ENCODE measurements at places on chromosomes 1 and 21. TPM values are rescaled to one million over a fixed set of nuclear protein-coding genes. Genes with fewer than 3 reads are reported as not detected.

The SDC3 gene
- total RNA-seq = 0.49 TPM

The TNFRSF8 gene
- not detected for total RNA-seq

The C21orf91 gene
- total RNA-seq = 7.8 TPM

The SH2D5 gene
- total RNA-seq = 1.7 TPM

The GSTM1 gene
- not detected for total RNA-seq

The RAP1GAP gene
- 11.9 TPM for total RNA-seq

The NIBAN1 gene
- not detected for total RNA-seq

The PROK1 gene
- not detected for total RNA-seq

- DNase-seq = peak; percentile 57
These were observed 28.3 kb downstream of the DEGS1 start for GRCh38 chr1:224211206-224211962.

DNA sequence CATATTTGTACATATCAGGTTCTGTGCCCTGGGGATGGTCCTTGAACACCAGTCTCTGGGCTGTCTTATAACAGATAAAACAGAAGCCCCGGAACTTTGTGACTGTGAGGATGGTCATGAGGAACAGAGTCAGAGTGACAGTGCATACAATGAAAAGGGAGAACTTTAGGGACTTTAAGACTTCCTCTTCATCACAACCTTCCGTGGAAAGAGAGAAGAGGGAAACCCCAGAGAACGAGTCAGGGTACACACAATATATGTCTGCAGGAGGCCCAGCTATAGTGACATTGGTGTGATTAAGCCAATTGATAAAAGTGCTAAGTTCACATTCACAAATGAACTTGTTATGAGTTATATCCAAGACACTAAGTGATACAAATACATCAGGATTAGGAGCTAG is 32.1 kb downstream of the TLR5 start:
- DNase-seq = no peak

GRCh38 chr1:195373856-195374255 is 1234.4 kb downstream of the KCNT2 start:
- DNase-seq = no peak

GRCh38 chr1:203625628-203626019 is 1.0 kb upstream of the ATP2B4 start:
- DNase-seq = peak; percentile 16

- DNase-seq = peak; percentile 54
These were observed 90.0 kb downstream of the NOS1AP start for GRCh38 chr1:162159515-162159914.

- no peak for DNase-seq
These were observed 35.1 kb upstream of the EYA3 start for GRCh38 chr1:28123461-28123961.

- no peak for DNase-seq
These were observed 8.0 kb upstream of the YBX1 start for GRCh38 chr1:42674214-42674613.

- DNase-seq = no peak
These were observed 24.7 kb downstream of the SCCPDH start for GRCh38 chr1:246748867-246749266.

GRCh38 chr1:8285965-8286364 is 31.9 kb upstream of the SLC45A1 start:
- DNase-seq = no peak

- DNase-seq = peak; percentile 17
These were observed at the start of gene ASAP3 for GRCh38 chr1:23483321-23484252. Gene ASAP3 (minus strand): TSS chr1:23484179. CDS start chr1:23484133, 46 bp downstream.

- no peak for DNase-seq
These were observed 293.5 kb downstream of the PTPRU start for GRCh38 chr1:29529677-29530278.

DNA sequence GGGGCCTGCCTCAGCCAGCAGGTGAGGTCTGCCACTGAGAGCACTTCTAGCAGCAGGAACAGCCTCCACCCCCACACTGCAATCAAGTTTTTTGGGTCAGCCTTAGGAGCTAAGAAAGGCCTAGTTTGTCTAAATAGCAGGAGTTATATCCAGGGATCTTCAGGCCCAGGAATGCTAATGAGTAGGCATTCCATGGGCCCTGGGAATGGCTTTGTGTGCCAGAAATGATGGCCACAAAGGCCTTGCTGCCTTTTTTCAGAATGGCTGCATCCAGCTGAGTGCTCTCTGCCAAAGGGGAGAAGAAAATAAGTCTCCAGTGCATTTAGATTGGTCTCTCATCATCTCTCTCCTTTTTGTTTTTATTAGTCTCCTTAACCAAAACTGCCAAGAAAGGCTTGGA is 2.8 kb downstream of the MRTO4 start:
- DNase-seq = no peak

DNA sequence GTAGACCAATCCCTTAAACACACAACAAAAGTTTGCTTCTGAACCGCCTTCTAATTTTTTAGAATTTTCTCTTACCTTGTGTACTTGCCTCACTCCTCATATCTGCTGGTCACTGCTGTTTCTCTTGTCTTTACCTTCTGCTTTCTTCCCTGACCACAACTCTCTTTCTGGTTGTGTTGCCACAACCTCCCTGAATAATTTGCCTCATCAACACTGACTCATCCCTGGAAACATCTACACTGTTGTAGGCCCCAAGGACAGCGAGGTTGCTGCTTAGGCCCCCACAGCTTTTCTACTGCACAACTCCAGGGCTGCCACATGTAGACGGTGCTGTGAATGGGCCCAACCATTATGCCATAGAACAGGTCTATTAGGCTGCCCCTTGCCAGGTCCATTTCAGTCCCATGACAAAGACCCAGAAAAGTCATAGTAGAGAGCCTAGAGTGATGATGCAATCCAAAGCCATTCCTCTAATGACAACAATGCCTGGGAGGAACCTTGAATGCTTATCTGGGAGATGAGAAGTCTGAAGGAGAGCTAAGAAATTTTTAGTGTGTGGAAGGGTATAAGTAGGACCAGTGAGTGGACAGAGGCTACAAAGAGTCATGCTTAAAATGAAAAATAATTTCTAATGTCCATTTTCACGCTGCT is 36.6 kb upstream of the LCE5A start:
- no peak for DNase-seq

DNA sequence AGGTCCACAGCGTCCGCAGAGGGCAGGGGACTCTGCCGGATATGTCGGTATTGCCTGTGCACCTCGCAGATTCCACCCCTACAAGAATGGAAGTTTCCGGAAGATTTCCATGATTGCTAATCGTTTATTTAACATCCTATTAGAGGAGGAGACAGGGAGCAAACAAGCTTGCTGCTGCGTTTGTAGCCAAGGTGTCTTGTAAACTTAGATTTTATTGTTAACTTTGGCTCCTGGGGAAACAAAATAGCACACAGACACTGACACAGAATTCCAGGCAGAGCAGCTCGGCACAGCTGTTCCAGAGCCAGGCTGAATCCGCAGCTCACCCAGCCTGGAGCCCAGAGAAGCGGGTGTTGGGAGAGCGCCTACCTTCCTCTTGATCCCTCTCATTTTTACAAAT is 75.7 kb downstream of the AJAP1 start:
- no peak for DNase-seq

GRCh38 chr1:152251391-152251790 is 27.4 kb upstream of the HRNR start:
- DNase-seq = no peak

DNA sequence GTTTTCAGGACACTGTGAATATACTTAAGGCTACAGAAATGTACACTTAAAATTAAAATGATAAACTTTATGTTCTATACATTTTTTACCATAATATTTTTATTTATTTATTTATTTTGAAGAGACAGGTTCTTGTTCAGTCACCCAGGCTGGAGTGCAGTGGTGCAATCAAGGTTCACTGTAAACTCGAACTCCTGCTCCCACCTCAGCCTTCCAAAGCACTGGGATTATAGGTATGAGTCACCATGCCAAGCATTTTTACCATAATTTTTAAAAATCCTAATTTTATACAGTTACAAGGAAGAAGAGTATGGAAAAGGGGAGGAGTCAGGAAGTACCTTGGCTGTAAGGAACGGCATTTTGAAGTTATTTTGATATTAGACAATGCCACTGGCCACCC is 23.6 kb upstream of the ANGPTL3 start:
- DNase-seq = peak; percentile 6

GRCh38 chr1:23563755-23564374 is 4.6 kb upstream of the ID3 start:
- DNase-seq = peak; percentile 93

GRCh38 chr1:231676487-231676886 is 49.9 kb downstream of the DISC1 start:
- DNase-seq = no peak

- DNase-seq = no peak
These were observed 22.8 kb downstream of the NEK7 start for GRCh38 chr1:198179556-198179981.

GRCh38 chr1:163201906-163202305 is 810 bp downstream of the RGS5 start:
- DNase-seq = no peak

GRCh38 chr1:223479718-223480425 is 86.7 kb downstream of the CCDC185 start:
- DNase-seq = no peak

DNA sequence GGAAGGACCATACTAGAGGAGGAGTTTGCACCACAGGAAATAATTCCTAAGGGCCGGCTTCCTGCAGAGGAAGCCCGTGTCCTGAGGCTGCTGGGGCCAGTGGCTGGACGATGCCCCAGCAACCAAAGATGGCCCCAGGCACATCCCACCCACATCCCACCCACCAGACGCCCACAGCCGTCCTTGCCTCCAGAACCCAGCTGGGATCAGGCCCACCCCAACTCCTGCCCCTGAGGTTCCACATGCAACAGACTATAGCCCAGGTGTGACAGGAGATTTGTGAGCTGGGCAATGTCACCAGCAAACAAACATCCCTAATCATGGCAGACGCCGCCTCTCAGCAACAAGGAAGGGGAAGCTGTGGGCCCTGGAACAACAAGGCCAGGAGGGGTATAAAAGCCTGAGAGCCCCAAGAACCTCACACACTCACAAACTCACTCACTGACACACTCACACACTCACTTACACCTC is at the start of gene KRTAP10-9:
KRTAP10-9 (plus strand) TSS at position 421 of the 471 bp plus-strand sequence. CDS start 79 bp downstream, outside the sequence.
- DNase-seq = no peak

GRCh38 chr1:5191470-5191869 is 537.1 kb downstream of the AJAP1 start:
- no peak for DNase-seq

DNA sequence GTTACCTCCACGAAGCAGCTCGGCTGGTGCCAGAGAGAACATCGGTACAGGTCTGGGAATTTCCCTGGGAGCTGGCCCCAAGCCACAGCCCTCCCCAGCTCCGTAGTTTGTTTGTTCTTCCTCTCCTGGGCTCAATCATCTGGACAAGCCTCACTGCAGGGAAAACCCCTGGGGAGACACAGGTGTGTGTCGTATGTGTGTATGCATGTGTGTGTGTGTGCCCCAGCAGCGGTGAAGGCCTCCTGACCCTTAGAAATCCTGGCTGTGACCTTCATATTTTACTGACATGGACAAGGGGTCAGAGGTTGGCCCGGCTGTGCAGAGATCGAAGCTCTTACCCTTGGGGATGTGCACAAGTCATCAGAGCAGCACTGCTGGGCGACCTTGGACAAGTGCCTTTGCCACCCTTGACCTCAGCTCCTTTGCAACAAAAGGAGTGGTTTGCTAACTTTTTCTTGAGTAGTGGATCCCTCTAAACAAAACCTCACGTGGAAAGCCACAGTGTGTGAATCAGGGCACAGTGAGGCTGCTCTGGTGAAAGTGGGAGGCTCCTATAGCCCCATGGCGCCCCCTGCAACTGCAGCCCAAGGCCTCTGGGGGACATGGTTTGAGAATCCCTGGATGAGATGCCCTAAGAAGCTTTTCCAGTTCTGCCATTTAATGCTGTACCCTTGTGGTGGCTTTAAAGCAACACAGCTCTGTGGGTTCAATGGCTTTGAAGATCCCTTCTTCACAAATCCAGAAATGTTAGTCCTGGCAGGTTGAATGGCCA is 12.3 kb upstream of the IL22RA1 start:
- peak; percentile 30 for DNase-seq

GRCh38 chr21:43304621-43305335 is 122.2 kb downstream of the SIK1 start:
- DNase-seq = no peak

All from HepG2 (cell line).